ENCODE measurements at places on chromosomes 16 and 17.
A peak's percentile ranks its signal among the peaks of the same experiment; 100 is the strongest.

DNA sequence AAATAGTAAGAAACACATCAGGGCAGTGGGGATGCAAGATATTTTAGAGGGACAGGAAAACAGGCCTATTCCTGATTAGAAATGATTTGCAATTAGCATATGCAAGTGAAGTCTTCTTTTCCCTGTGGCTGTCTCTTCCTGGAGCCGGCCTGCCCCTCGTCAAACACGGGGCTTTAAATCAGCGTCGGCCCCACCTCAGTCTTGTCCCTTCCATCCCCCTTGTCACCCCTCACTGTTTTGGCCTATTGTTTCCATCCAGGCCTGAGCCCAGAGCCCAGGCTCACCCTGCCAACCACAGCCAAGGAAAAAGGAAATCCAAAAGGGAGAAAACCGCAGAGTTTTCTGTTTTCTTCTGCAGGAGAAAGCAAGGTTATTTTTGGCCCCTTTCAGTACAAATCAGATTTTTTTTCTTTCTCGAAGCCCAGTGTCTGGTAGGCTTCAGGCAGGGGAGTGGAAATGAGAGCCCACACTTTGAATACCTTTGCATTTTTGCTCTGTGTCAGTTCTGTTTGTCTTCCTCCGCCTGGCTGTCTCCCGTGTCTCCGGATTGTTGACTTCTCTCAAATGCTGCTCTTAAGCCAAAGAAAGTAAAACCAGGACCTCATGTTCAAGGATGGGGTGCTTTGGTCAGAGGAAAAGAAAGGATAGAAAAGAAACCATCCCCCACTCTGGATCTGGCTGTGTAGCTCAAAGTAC lies 399.9 kb upstream of the CDH11 start:
- DNase-seq, result no peak

- no peak for DNase-seq
Measured at GRCh38 chr16:4556580-4556979, 440 bp downstream of the C16orf96 start.

GRCh38 chr17:70517816-70518215 lies 348.5 kb downstream of the KCNJ2 start:
- DNase-seq, result no peak

DNA sequence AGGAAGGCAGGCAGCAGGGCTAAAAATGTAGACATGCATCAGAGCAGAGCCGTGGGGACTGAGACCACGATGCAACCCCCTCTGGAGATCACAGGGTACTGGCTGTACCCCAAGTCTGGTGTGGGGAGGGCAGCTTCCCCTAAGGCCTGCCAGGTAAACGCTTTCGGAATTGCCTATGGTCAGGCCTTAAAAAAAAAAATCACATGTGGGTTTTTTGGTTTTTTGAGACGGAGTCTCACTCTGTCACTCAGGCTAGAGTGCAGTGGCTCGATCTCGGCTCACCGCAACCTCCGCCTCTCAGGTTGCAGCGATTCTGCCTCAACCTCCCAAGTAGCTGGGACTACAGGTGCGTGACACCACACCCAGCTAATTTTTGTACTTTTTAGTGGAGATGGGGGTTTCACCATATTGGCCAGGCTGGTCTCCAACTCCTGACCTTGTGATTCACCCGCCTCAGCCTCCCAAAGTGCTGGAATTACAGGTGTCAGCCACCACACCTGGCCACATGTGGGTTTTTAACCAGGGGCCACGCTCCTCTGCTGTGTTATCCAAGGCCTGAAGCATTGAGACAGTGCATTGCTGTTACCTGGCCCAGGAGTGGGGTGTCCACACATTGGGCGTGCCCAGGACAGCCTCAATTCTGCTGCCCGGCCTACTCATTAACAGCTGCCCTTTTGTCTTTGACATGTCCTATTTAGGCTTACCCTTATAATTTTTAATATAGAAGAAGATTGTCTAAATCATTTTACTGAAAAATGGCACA lies 50.4 kb downstream of the LITAF start:
- DNase-seq, result no peak

DNA sequence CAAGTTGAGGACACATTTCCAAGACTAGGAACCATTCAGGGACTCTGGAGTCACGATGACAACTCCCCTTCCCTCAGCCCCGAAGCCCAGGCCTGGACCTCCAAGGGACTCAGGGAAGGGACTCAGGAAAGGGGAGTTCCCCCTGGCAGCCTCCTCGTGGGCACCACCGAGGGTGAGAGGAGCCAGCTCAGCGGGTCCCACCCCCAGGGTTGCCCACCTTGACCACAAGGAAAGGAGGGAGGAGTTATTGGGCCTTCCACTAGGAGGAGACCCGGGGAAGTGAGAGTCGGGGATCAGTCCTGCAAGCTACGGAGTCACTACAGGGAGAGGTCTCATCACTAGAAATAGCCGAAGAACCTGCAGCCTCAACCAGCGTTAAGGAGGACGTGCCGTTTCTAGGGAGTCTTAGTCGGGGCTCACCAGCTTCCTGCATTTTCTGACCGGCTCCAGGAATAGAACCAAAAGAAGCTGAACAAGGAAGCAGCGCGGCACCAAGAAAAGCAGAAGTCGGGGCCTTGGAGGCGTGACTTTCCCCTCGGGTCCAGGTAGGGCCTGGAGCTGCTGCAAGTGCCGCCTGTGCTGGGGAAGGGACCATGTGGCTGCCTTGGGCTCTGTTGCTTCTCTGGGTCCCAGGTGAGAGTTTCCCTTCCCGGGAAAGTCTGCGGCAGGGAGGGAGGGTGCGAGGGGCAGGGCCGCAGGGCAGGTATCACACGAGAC lies at the start of gene CD300A:
Gene CD300A, plus strand, starts transcription at position 524 of the 717 bp plus-strand sequence. Its CDS starts 70 bp downstream, at position 594.
- no peak for DNase-seq

- no peak for DNase-seq
Measured at GRCh38 chr16:81576696-81577095, 132.1 kb downstream of the CMIP start.

DNA sequence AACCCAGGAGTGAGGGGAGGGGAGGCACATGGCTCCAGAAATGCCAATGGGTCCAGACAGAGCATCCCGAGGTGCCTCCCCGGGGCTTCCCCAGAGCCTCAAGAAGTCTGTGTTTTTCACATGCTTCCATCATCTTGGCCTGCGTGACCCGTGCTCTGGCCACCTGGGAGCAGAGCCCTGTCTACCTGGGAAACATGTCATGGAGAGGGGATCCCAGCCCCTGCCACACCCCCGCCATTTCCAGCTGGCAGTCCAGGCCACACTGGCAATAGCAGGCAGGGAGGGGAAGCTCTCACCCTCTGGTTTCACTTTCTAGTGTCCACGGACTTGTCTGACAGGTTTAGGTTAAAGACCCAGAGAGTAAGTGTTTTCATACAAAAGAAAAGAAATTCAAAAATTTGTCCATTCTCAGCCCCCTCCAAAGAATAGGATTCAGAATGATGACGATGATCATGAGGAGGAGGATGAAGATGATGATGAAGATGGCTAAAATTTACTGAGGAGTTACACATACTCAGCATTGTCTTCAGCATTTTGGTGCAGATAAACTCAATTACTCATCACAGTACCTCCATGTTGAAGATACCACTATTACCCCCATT lies 9.0 kb downstream of the SMIM5 start:
- no peak for DNase-seq

GRCh38 chr17:54902017-54902416 lies 1.4 kb downstream of the TOM1L1 start:
- no peak for DNase-seq

DNA sequence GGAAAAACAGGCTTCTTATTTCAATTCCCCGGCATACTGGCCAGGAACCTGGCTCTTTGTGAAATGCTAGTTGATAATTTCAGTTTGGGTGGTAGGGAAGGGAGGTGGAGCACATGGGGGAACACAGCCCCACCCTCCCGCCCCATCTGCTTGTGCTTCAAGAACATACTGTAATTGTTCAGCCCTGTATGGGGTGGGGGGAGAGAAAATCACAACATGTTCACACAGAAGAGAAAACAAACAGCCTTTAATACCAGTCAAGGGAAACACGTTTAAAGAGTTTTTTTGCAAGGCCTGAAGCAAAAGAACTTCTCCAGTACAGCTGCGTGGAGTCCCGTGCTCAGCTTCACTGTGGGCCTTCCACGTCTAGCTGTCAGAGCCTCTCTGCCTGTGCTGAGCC lies 59.7 kb downstream of the SHISA6 start:
- DNase-seq, result no peak

- DNase-seq, result no peak
Measured at GRCh38 chr17:14428648-14429029, 127.8 kb downstream of the HS3ST3B1 start.

DNA sequence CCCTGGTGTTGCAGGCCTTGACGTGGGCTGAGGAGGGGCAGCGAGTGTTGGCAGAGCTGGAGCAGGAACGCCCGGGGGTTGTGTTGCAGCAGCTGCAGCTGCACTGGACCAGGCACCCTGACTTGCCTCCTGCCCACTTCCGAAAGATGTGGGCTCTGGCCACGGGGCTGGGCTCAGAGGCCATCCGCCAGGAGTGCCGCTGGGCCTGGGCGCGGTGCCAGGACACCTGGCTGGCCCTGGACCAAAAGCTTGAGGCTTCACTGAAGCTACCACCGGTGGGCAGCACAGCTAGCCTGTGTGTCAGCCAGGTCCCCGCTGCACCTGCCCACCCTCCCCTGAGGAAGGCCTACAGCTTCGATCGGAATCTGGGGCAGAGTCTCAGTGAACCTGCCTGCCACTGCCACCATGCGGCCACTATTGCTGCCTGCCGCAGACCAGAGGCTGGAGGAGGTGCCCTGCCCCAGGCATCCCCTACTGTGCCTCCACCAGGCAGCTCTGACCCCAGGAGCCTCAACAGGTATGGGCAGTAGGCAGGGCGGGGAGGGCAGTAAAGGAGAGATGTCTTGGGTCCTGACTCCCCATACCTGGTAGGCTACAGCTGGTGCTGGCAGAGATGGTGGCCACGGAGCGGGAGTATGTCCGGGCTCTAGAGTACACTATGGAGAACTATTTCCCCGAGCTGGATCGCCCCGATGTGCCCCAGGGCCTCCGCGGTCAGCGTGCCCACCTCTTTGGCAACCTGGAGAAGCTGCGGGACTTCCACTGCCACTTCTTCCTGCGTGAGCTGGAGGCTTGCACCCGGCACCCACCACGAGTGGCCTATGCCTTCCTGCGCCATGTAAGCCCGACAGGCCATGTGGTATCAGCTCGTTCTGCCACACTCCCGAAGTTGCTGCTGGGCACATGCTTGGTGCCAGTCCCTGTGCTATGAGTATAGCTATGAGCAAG lies 5.6 kb downstream of the PLEKHG4 start:
- DNase-seq, result peak; percentile 18

- no peak for DNase-seq
Measured at GRCh38 chr17:7588553-7589203, 1.2 kb downstream of the SOX15 start.

DNA sequence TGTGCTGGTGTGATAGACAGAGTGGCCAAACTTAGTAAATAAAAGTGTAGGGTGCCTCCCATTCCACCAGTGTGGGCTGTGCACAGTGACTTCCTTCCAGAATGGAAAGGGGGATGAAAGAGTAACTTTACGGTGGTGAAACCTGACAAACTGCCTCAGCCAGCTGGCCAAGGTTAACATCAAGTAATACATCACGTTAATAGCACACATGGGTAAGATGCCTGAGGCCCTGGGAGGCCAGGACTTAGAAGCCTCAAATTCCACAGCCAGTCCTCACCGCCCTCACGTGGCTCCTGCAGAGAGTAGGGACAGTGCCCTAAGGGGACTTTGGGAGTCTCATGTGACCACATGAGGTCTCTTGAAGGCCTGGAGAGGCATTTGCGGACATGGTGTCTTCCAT lies 14.1 kb downstream of the RMI2 start:
- DNase-seq, result peak; percentile 63

DNA sequence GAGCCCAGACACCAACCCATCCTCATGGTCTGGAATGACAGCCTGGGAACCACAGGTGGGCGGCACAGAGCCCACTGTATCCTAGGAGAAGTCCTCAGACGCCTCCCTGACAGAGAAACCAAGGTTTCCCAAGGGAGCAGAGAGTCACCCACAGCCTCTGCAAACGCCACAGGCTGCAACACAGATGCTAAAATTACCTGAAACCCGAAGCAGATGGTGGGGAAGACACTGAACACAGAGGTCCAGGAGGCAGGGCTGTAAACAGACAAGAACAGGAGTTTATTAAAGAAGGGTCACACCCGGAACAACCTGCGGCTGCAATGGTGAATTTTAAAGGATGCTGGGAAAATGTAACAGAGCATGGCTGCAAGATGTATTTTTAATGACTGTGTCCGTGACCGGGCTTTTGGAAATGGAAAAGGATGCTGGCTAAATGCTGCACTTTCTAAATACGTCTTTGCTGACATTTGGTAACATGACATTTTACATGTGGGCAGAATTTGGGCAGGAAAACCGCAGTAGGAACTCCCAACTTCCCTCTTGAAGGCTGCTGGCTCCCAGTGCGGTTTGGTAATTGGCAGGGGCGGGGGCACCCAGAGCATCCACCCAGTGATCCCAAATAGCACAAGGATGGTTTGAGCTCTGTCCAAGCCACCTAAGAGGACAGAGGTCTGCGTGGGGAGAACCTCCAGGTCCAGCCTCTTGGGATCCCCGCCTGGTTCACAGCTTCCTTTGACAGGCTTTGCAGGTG lies 13.1 kb downstream of the SLC38A8 start:
- DNase-seq, result no peak

DNA sequence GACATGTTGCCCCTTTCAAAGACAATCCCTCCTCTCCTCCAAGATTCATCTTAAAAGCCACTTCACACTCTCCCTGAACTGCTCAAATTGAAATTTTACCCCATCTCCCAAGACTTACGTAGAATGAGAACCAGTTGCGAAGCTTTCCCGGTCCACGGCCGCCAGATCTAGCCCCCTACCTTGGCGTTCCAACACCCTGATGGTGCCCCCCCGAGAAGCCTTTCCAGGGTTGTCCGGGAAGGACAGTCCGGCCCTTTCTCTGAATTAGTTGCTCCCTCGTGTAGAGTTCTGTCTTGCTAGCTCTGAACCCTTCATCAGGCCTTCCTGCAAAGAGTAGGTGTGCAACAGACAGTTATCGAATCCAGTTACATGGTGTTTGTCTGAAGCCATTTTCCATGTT lies 60.0 kb upstream of the DNAH17 start:
- no peak for DNase-seq
